ENCODE measurements at places on chromosomes 2 and 18.

GRCh38 chr2:73832930-73833329, 4.2 kb downstream of the STAMBP start:
- no peak for DNase-seq

GRCh38 chr2:233600386-233600785, 17.0 kb upstream of the UGT1A8 start:
- no peak for DNase-seq

DNA sequence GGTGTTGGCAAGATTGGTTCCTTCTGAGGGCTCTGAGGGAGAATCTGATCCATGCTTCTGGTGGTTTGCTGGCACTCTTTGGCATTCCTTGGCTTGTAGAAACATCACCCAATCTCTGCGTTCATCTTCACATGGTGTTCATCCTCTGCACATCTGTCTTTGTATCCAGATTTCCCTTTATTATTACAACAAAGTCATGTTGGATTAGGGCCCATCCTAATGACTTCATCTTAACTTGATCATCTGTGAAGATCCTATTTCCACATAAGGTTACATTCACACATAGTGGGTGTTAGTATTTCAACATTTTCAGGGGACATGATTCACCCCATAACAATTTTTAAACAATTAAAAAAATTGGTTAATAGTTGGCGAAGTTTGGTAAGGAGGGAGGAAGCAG, 177.4 kb upstream of the CWC22 start:
- no peak for DNase-seq

- DNase-seq, result no peak
Measured at GRCh38 chr2:102979429-102979828, 217.6 kb downstream of the TMEM182 start.

DNA sequence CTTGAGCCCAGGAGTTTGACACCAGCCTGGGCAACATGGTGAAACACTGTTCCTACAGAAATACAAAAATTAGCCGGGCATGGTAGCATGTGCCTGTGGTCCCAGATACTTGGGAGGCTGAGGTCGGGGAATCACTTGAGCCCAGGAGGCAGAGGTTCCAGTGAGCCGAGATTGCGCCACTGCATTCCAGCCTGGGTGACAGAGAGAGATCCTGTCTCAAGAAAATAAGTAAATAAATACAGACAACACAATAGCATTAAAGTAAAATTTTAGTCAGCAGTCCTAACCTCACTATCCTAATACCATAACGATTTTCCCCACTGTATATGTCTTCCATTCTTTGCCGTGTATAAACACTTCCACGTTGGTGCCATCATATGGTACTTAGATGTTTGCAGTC, 83.0 kb upstream of the MBOAT2 start:
- DNase-seq, result no peak

DNA sequence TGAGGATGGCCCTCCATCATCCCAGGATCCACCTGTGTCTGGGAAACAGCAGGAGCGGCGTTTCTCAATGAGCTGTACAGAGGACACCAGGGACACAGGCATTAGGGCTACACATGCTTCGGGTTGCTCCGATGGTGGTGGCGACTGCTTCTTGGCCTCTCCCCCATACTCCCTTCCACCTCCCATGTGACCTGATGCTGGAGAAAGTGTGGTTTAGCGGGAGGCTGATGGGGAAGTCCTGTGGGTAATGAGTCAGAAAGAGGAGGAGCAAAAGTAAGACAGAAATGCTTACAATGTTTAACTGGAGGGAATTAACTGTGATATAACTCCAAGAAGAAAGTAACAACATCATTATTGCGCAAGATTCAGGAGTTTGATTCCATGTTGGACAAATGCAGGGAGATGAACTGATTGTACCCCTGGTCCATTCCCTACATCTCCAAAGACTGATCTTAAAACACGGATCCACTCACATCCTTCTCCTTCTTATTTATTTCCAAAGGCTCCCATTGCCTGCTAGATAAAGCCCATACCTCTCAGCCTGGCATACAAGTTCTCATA, 186.6 kb downstream of the NRP2 start:
- no peak for DNase-seq

GRCh38 chr18:28065031-28065792, 111.7 kb downstream of the CDH2 start:
- no peak for DNase-seq

GRCh38 chr2:14552286-14552685, 80.2 kb upstream of the LRATD1 start:
- no peak for DNase-seq

Data from GM19239 (cell line).